ENCODE measurements at places on chromosomes 11 and 22.
A peak's percentile ranks its signal among the peaks of the same experiment; 100 is the strongest.

DNA sequence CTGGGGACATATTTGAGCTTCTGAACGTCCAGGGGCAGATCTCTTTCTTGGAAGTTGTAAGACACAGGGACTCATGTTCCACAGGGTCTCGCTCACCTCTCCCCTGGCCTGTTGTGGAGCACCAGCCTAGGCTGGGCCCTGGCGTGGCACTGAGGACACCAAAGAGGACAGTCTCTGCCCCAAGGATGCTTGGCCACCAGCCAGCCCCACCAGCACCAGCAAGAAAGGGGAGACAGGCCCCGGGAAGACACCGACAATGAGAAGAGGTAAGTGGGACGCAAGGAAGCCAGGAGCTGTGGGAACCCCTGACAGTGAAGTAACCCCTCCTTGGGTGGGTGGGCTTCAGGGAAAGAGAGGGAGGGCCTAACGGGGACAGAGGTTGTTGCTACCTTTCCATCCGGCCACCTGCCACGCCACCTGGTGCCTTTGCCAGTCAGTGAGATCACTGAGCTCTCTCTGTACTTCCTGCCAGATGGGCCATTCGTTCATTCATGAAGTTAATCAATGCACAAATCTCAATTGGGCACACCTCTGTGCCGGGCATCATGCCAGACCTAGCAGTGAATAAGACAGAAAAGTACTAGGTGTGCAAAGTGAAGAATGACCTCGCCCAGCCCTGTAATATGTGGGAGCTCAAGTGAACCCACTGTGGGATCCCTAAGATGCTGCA, 11.1 kb downstream of the APOL5 start:
- peak; percentile 92 for DNase-seq

DNA sequence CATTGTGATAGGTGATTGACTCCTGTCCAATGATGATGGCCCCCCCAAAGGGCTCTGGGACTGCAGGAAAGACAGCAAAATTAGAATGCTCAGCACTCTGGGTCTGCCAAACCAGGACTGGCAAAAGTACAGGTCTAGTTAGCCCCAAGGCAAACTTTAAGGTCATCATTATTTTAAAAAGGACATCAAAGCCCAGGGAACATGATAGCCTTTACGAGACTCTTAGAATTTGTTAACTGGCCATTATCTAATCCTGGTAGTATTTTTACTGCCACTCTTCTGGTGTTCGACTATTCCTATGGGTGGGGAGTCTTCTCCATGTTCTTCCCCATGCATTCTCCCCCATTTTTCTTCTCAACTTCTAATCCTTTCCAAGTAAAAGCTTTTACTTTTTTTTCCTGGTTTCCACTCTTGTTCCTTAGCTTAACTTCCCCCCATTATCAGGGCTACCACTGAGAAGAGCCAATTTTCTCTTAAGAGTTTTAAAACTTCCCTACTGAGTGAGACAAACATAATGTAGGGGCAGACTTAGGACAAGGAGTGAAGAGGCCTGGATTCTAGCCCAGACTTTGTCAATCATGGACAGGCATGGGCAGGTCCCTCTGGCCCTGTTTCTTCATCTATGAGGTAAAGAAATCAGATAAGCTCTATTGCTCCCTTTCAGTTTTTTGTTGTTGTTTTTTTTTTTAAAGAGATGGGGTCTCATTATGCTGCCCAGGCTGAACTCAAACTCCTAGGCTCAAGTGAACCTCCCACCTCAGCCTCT, 7.1 kb downstream of the DDB1 start:
- no peak for DNase-seq

DNA sequence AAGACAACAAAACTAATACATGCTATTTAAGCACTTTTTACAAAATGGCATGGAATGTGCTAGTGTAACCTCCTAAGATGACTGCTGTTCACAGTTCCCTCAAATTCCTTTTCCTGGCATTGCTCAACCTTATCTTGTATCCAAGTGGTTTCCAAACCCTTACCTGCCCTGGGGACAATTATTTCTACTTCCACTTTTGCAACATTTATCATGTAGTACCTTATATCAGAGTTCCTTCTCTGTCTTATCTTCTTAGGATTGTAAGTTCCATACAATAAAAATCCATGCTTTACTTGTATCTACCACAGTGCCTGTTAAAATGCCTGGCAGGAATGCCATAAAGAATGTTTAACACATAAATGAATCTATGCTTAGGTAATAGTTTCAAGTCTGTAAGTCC, 109.2 kb upstream of the MTMR2 start:
- no peak for DNase-seq

DNA sequence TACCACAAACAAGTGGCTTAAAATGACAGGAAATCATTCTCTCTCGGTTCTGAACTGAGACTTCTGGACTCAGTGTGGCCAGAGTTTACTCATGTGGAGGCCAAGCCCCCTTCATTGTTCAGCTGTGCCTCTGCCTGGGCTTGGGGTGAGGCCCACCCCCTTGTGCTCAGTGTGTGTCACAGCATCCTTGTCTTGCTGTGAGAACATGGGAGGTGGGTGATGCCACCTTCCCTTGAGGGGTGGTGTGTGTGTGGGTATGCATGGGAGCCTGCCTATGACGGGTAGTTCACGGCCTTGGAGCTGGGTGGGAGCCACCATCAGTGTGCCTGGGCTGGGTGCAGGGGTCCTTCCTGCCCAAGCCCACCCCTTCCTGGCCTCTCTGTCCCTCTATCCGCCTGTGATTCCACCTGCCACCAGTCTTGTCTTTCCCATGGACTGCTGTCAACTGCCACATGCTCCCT, 101.7 kb downstream of the MORC2 start:
- DNase-seq = no peak

DNA sequence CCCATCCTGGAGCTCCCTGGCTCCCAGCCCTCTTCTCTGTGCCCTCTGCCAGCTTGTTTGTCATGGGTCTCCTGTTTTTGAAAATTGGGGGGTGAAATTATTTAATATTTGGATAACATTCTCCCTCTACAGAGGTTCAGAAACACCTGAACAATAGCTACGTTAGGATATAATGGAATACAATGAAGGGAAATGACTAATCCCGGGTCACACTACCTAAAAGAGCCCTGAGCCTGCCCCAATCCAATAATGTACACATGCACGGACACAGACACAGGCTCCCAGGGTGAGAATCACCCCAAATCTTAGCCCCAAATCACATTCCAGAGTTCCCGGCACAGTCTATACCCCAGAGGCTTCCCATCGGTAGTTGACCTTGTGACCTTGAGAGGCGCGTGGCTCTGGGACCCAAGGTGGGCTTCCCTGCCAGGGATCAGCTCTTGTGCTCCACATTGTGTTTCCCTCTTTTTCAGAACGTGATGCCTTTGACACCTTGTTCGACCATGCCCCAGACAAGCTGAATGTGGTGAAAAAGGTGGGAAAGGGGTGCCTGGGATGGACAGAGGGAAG, 135.5 kb downstream of the PARVA start:
- no peak for DNase-seq

GRCh38 chr22:24707470-24707801, 67.1 kb downstream of the PIWIL3 start:
- DNase-seq = no peak

- DNase-seq = no peak
These were observed 13.3 kb downstream of the LPXN start for GRCh38 chr11:58562375-58562800.

GRCh38 chr11:120801801-120802689, 221.9 kb upstream of the TBCEL start:
- peak; percentile 74 for DNase-seq

- peak; percentile 12 for DNase-seq
These were observed 889 bp upstream of the DMC1 start for GRCh38 chr22:38570779-38571364.

DNA sequence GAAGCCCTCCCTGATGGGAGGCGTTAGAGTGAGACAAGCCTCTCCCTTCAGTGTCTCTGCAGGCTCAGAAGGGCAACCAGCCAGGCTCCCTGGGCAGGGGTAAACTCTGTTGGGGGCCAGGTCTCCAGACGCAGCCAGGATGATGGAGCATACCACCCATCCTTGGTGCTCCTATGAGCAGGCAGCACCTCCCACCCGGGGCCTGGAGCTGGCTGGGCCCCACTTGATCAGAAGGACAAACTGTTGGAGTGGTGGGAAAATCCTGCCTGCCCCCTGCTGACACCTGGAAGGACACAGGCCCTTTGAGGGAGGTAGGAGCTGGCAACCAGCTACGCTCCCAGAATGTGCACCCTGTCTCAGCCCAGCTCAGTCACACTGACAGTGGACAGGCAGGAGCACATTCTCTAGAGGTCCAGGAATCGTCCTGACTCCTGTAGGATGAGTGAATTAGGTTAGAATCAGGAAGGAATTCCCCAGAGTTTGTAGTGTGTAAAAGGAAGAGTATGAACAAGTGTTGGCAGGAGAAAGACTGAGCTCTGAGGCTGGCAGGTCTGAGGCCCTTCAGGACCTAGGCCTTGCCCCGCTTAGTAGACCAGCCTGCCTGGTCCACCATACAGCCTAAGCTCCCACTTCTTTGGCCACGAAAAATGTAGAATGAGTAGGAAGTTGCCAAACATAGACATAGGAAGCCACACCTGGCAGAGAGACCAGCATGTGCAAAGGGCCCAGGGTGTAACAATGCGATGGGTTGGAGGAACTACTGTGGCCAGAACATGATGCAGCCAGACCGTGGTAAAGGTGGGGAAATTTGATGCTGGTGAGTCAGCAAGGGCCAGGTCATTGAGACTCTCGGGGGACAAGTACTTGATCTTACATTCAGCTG, 19.1 kb downstream of the ARHGEF17 start:
- no peak for DNase-seq

- DNase-seq = no peak
These were observed 889.4 kb downstream of the KCNA4 start for GRCh38 chr11:29127461-29127860.

GRCh38 chr22:46238541-46238940, 11.6 kb downstream of the CDPF1 start:
- DNase-seq = no peak

GRCh38 chr11:45475173-45475572, 189.0 kb upstream of the SYT13 start:
- no peak for DNase-seq

DNA sequence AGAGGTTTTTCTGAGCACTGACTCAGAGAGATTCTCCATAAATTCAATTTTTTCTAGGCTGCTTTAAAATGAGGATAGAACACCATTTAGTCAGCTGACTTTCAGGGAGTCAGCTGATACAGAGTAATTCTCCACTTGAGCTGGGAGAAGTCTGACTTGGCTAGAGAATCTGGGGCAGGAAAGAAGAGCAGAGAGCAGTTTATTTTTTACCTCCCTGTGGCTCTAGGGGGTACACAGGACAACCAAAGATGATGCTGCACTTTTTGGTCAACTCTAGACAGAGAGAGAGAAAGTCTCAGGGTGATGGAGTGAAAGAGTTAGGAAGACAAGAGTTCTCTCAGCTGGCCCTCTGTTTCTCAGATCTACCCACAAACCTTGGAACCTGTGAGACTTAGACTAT, 67.3 kb upstream of the EED start:
- DNase-seq = no peak

- no peak for DNase-seq
These were observed 193.4 kb downstream of the ST3GAL4 start for GRCh38 chr11:126548581-126549550.

GRCh38 chr11:74608431-74608830, 16.0 kb downstream of the POLD3 start:
- DNase-seq = no peak

- no peak for DNase-seq
These were observed 5.2 kb upstream of the NAALADL1 start for GRCh38 chr11:65063532-65063931.

- DNase-seq = peak; percentile 35
These were observed 442 bp downstream of the COPB1 start for GRCh38 chr11:14499178-14499559.

DNA sequence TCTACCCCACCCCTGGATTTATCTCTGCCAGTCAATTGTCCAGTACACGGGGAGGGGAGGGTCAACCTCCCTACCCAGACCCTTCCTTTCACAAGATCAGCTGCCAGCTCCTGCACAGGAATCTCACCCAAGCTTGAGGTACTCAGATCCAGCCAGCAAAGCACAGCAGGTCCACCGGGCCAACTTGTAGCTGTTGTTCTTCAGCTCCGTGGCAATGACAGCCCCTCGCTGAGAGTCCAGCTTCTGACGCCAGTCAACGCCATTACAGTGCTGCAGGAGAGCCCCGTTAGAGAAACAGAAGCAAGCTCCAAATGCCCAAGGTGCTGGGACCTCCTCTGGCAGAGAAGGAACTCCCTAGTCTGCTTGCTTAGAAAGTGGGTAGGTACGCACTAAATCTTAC, 5.5 kb upstream of the FOXRED2 start:
- no peak for DNase-seq

- no peak for DNase-seq
These were observed 83.7 kb downstream of the EXT2 start for GRCh38 chr11:44179173-44179572.

DNA sequence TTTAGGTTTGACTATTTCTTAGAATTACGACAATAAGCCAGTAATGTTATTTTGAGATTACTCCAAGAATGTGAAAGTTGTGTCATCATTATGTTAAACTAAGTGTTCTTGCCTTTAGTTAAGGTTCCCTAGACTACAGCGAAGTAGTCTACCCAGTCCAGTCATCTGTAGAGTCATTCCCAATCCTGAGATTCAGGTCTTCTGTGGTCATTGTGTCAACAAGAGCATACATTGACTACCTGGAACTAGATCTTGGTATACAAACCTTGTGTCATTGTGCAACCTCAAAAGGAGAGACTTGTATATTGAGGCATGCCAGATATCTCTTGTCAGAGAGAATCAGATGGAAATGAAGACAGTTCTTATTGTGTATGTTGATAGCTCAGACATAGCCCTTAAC, 115.9 kb downstream of the ATM start:
- no peak for DNase-seq

DNA sequence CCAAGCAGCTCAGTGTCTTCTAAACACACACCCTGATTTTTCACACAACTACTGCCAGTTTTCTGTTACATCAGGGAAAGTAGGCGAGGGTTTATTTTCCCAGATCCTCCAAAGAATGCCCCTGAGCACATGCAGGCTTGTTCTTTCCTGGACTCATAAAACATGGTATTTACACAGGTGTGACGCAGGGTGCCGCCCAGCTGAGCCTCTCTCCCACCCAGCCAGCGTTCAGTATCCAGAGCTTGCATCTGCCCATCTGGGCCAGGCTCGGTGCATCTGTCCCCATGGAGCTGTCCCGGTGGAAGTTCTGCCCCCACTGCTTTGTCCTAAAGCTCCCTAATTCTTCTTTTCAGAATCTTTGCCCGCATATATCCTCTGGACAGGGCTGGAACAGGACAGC, 44.8 kb upstream of the ISX start:
- peak; percentile 34 for DNase-seq

DNA sequence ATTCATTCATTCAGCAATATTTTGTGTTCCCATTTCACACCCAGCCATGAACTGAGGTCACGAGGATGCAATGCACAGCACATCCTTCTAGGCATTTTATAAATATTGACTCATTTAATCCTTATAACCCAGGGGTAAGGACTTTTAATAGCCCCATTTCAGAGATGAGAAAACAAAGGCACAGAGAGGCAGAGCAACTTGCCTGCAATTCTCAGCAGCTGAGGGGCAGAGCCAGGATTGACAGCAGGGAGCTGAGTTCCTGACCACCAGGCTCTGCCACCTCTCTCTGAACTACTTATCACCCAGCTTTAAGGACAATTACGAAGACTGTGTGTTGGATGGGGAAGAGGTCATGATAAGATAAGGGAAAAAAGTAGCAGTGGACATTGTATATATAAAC, 12.8 kb upstream of the FGF3 start:
- no peak for DNase-seq
